ENCODE measurements at places on chromosomes 6 and 20.

GRCh38 chr6:43780941-43781928, 11.2 kb downstream of the VEGFA start:
- H3K27me3 ChIP-seq, result no peaks in the 10 kb centered on the region
- H3K4me1 ChIP-seq, result peaks cover 4% of the 10 kb centered on the region
- DNase-seq, result no peak
- peak overlapping the region; percentile 75 for H3K27ac ChIP-seq
- peaks cover 38% of the 10 kb centered on the region for H3K36me3 ChIP-seq
- no peak overlapping the region for H3K4me3 ChIP-seq

GRCh38 chr6:46927066-46927465, 5.3 kb upstream of the ADGRF5 start:
- no peak for DNase-seq
- no peaks in the 10 kb centered on the region for H3K27me3 ChIP-seq
- H3K36me3 ChIP-seq, result no peaks in the 10 kb centered on the region
- H3K4me3 ChIP-seq, result no peak overlapping the region

- H3K4me1 ChIP-seq, result peaks cover 5% of the 10 kb centered on the region
- H3K27ac ChIP-seq, result no peak overlapping the region
- H3K4me3 ChIP-seq, result no peak overlapping the region
These were observed 132.6 kb upstream of the RIN2 start for GRCh38 chr20:19625426-19625825.

DNA sequence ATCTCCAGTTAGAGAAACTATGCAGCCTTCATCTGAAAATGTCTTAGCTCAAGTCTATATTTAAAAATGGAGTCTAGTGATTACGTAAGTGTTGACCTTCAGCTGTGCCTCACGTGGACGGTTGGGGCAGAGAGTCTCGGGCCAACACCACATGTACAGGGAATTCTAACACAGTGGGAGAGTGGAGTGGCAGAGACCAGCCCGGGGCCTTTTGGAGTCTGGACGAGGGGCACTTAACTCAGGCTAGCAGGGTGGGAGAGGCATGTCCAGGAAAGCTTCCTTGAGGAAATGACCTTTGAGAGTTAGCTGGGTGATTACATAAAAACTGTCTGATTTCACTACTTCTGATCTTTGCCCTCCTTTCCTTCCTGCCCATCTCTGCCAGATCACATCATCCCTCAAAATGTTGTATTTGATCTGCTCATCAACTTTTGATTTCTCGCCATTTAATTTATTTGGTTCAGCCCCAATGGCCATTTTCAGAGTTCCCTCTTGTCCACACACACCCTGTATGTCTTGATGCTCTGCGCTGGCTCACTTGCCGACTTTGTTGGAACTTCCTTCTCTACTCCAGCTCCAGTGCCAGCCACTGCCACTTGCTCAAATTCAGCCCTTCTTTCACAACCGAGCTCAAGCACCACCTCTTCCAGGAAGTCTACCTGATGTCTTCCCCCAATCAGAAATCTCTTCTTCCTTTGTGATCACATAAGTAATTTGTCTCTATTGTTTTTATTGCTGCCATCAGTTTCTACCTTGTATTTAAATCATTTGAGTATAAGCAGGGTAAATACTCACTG, 2.6 kb downstream of the ARMC2 start:
- peaks cover 6% of the 10 kb centered on the region for H3K27me3 ChIP-seq
- no peak overlapping the region for H3K27ac ChIP-seq
- peaks cover 13% of the 10 kb centered on the region for H3K36me3 ChIP-seq
- peaks cover 3% of the 10 kb centered on the region for H3K4me1 ChIP-seq
- DNase-seq, result no peak

- H3K27ac ChIP-seq, result peak overlapping the region; percentile 80
- H3K4me3 ChIP-seq, result no peak overlapping the region
- no peak for DNase-seq
- H3K27me3 ChIP-seq, result no peaks in the 10 kb centered on the region
- peaks cover 17% of the 10 kb centered on the region for H3K36me3 ChIP-seq
- H3K4me1 ChIP-seq, result no peaks in the 10 kb centered on the region
These were observed 21.8 kb upstream of the MROH8 start for GRCh38 chr20:37200926-37201826.

- H3K4me1 ChIP-seq, result peaks cover 15% of the 10 kb centered on the region
- H3K27me3 ChIP-seq, result peaks cover 8% of the 10 kb centered on the region
- H3K36me3 ChIP-seq, result no peaks in the 10 kb centered on the region
- no peak overlapping the region for H3K4me3 ChIP-seq
- no peak overlapping the region for H3K27ac ChIP-seq
- no peak for DNase-seq
These were observed 22.6 kb upstream of the TRAF3IP2 start for GRCh38 chr6:111628142-111628850.

- H3K27me3 ChIP-seq, result peaks cover 2% of the 10 kb centered on the region
- DNase-seq, result no peak
- H3K4me1 ChIP-seq, result peaks cover 2% of the 10 kb centered on the region
- no peaks in the 10 kb centered on the region for H3K36me3 ChIP-seq
- H3K27ac ChIP-seq, result peak within 1 kb of the TSS; percentile 89
These were observed at the start of gene CALHM5 for GRCh38 chr6:116511424-116512110. TSS of gene CALHM5 (plus strand) at chr6:116511639. CDS start at chr6:116511697, 58 bp downstream.
